Hepatocyte (in vitro differentiated cells): ENCODE measurements at places on chromosomes 6 and 20. TPM values are rescaled to one million over a fixed set of nuclear protein-coding genes. Genes with fewer than 3 reads are reported as not detected.

Gene JPH2
- total RNA-seq: 5.7 and 6.6 TPM in 2 replicates

Gene NHSL1
- total RNA-seq: 58.0 and 58.3 TPM in 2 replicates

Gene CDSN
- 0.20 TPM in 1 of 2 replicates, not detected in the other for total RNA-seq

Gene MTRF1L
- total RNA-seq: 16.7 and 17.4 TPM in 2 replicates

Gene MEP1A
- total RNA-seq: 93.4 and 94.2 TPM in 2 replicates

Gene MMP24
- total RNA-seq: 0.76 and 1.2 TPM in 2 replicates

Gene CST4
- 0.23 and 0.52 TPM in 2 replicates for total RNA-seq

Gene SLC17A3
- total RNA-seq: 0.23 and 0.36 TPM in 2 replicates

Gene MYMX
- total RNA-seq: not detected in 2 replicates

Gene TREML1
- total RNA-seq: not detected in 2 replicates

Gene ZNF311
- total RNA-seq: 0.56 and 1.3 TPM in 2 replicates

Gene LST1
- not detected in 2 replicates for total RNA-seq

Gene PBOV1
- not detected in 2 replicates for total RNA-seq

GRCh38 chr6:130852844-130853554 lies 25.8 kb downstream of the SMLR1 start:
- no peak for DNase-seq
- no peaks in the 10 kb centered on the region for H3K36me3 ChIP-seq
- no peaks in the 10 kb centered on the region for H3K27me3 ChIP-seq
- H3K4me1 ChIP-seq: peaks cover 17% of the 10 kb centered on the region
- H3K27ac ChIP-seq: no peak overlapping the region
- H3K4me3 ChIP-seq: no peak overlapping the region

DNA sequence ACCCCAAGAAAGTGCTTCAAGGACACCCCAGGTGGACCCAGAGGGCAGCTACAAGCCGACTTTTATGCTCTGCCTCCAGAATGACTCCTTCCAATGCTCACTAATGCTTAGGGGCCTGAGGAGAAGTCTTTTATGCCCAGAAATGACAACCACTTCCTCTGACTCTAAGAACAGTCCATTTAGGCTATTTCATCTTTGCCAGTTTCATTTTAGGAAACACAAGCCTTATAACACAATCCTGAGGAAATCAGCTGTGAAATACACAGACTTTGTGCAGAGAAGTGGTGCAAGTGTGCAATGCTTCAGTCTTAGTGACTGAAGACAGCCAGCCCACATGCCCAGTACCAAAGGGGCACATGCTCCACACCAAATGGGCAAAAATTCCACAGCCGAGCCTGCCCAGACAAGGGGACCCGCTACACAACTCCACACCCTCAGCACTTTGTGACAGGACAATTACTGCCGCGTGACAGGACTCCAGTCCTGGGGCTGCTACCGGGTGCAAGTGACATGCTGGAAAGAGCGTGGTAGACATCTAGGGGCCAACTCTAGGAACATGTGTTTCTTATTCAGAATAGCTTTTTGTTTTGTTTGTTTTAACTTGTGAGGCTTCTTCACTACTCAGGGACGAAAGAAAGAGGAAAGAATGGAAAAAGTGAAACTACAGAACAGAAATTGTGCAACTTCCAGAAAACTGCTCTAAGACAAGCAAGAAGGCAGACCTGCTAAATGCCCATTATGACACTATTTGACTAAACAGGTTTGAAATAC lies 28.2 kb upstream of the PLAGL1 start:
- DNase-seq: peak; percentile 23
- H3K27me3 ChIP-seq: no peaks in the 10 kb centered on the region
- H3K36me3 ChIP-seq: no peaks in the 10 kb centered on the region
- peak overlapping the region; percentile 52 for H3K27ac ChIP-seq

- H3K27ac ChIP-seq: no peak overlapping the region
- no peak overlapping the region for H3K4me3 ChIP-seq
- H3K27me3 ChIP-seq: no peaks in the 10 kb centered on the region
- H3K36me3 ChIP-seq: no peaks in the 10 kb centered on the region
- no peak for DNase-seq
These were observed 298.2 kb upstream of the MARCKS start for GRCh38 chr6:113558966-113559365.

GRCh38 chr6:7953753-7954152 lies 43.2 kb upstream of the TXNDC5 start:
- no peak overlapping the region for H3K27ac ChIP-seq
- DNase-seq: no peak
- H3K27me3 ChIP-seq: no peaks in the 10 kb centered on the region
- H3K4me3 ChIP-seq: no peak overlapping the region
- no peaks in the 10 kb centered on the region for H3K4me1 ChIP-seq
- no peaks in the 10 kb centered on the region for H3K36me3 ChIP-seq

- H3K27ac ChIP-seq: peak overlapping the region; percentile 92
- no peaks in the 10 kb centered on the region for H3K36me3 ChIP-seq
- H3K4me1 ChIP-seq: peaks cover 22% of the 10 kb centered on the region
These were observed 31.7 kb upstream of the ASXL1 start for GRCh38 chr20:32326504-32326845.

DNA sequence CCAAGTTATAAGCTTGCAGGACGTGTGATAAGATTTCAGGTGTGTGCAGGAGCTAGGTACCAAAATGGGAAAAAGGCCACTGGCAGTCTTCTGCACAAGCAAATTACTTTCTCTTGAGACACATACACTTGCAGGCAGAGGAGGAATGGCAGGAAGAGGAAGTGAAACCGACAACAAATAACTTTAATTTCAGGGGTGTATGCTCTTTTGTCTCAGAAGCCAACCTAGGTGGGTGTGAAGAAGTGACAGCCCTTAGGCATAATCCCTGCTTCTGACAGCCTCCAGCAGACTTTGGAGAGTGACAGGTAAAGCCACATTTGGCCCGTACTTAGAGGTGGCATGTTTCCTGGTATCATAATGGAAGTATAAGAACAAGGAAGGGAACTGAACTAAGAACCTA lies 118.8 kb upstream of the TRAF3IP2 start:
- H3K36me3 ChIP-seq: no peaks in the 10 kb centered on the region
- no peaks in the 10 kb centered on the region for H3K27me3 ChIP-seq
- H3K4me1 ChIP-seq: peaks cover 5% of the 10 kb centered on the region
- no peak for DNase-seq

GRCh38 chr20:40941133-40941610 lies 87.5 kb upstream of the TOP1 start:
- H3K27me3 ChIP-seq: no peaks in the 10 kb centered on the region
- no peaks in the 10 kb centered on the region for H3K4me1 ChIP-seq
- no peak overlapping the region for H3K4me3 ChIP-seq
- H3K27ac ChIP-seq: no peak overlapping the region
- no peak for DNase-seq

- no peaks in the 10 kb centered on the region for H3K27me3 ChIP-seq
- no peak for DNase-seq
- H3K4me3 ChIP-seq: no peak overlapping the region
- H3K27ac ChIP-seq: no peak overlapping the region
- H3K36me3 ChIP-seq: no peaks in the 10 kb centered on the region
These were observed 59.0 kb upstream of the FAM184A start for GRCh38 chr6:119137194-119138072.

DNA sequence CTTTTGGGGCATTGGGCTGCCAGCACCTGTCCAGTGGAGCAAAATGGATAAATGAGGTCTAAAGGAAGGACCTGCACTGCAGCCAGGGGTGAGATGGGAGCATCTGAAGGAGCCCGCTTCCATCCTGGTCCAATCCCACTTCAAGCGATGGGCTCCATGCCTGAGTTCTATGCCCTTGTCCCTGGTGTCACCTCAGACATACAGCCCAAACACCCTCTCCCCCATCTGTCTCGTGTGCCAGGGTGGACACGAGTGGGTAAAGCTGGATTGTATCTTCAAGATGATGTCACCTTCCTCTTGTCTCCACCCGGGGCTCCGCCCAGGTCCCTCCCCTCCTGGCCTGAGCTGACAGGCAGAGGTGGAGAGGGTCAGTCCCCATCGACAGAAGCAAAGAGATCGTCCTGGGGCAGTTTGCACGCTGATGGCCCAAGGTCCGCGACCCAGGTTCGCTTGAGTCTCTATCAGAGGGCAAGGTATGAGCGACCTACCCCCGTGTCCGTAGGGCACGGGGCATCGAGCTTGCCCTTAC lies 544 bp downstream of the SMIM29 start:
- H3K27ac ChIP-seq: peak overlapping the region; percentile 20
- H3K4me3 ChIP-seq: peak overlapping the region; percentile 14
- H3K27me3 ChIP-seq: no peaks in the 10 kb centered on the region
- DNase-seq: peak; percentile 68
- no peaks in the 10 kb centered on the region for H3K36me3 ChIP-seq
- H3K4me1 ChIP-seq: peaks cover 5% of the 10 kb centered on the region

DNA sequence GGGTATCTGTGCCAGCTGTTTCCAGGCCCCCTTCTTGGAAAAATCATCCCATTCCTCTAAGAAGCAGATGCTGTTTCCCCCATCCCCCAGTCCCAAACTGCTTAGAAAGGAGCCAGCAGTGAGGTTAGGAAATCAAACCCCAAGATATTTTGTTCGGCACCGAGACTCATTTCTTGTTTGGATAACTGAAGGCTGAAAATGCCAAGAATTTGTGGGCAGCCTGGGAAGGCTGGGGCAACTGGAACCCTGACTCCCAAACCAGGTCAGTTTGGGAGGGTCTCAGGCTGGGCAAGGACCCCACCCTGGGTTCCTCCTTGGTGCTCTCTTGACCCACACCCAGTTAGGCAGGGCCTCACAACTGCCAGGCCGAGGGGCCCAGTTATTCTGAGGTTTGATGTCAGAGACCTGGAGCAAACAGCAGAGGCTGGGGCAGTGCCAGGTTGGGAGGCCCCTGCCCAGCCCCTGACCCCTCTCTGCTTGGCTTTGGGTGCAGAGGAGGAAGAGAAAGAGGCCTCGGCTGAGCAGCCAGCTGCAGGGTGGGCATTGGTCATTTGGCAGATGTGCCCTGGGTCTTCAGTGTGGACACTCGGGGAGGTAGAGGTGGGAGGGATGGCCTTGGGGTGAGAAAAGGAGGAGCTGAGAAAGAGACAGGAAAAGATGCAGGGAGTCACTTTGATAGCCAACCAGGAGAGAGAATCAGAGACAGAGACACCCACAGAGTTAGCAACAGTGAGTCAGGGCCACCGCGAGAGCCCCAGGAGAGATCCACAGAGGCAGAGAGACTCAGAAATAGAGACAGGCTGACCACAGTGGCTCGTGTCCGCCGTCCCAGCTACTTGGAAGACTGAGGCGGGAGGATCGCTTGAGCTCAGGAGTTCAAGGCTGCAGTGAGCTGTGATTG lies 5.0 kb downstream of the ANGPT4 start:
- H3K27ac ChIP-seq: no peak overlapping the region
- H3K27me3 ChIP-seq: no peaks in the 10 kb centered on the region
- no peaks in the 10 kb centered on the region for H3K36me3 ChIP-seq
- DNase-seq: no peak

GRCh38 chr6:110558575-110558974 lies 82.2 kb upstream of the SLC22A16 start:
- peaks cover 3% of the 10 kb centered on the region for H3K4me1 ChIP-seq
- H3K36me3 ChIP-seq: no peaks in the 10 kb centered on the region
- DNase-seq: no peak

GRCh38 chr6:155185544-155185943 lies 78.3 kb upstream of the CLDN20 start:
- no peaks in the 10 kb centered on the region for H3K27me3 ChIP-seq
- no peaks in the 10 kb centered on the region for H3K36me3 ChIP-seq
- peaks cover 13% of the 10 kb centered on the region for H3K4me1 ChIP-seq
- DNase-seq: peak; percentile 79
- peak overlapping the region; percentile 83 for H3K27ac ChIP-seq

DNA sequence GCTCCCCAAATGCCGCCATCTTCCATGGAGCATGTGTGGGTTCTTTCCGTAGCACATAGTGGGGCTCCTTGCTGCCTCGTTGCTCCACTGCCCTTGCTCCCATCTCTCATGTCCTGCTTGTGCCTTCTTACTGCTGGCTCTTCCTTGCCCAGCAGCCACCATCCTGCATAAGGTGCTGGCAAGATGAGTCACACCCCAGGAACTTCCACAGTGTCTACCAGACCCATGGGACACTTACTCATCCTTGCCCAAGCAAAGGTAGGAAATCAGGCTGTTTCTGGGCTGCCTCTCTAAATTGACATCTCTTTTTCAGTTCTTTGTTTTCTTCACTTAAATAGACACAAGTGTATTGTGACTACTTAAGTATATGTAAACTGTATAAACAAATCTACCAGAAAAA lies 39.4 kb upstream of the RGS17 start:
- H3K4me3 ChIP-seq: no peak overlapping the region
- no peaks in the 10 kb centered on the region for H3K4me1 ChIP-seq
- DNase-seq: no peak
- H3K27me3 ChIP-seq: no peaks in the 10 kb centered on the region
- no peak overlapping the region for H3K27ac ChIP-seq

- no peak for DNase-seq
- H3K36me3 ChIP-seq: no peaks in the 10 kb centered on the region
- no peaks in the 10 kb centered on the region for H3K27me3 ChIP-seq
- H3K4me3 ChIP-seq: no peak overlapping the region
- no peak overlapping the region for H3K27ac ChIP-seq
These were observed 266.3 kb downstream of the EPM2A start for GRCh38 chr6:145469021-145469420.

DNA sequence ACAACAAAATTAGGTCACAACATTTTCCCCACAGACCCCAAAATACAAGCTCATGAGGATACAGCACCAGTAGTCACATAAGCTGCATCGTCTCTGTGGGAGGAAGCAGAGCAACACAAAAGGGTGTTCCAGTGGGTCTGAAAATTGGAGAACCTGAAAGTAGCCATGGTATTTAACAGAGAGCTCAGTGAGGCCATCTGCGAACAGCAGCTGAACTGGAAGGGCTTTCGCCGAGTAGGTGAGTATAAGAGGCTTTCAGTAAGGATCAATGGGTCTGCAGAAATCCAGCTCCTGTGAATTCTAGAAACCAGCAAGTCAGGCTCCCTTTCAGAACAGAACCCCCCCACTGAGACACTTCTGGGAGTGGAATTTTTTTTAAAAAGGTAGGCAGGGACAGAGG lies 120.0 kb upstream of the RREB1 start:
- H3K4me3 ChIP-seq: no peak overlapping the region
- no peaks in the 10 kb centered on the region for H3K36me3 ChIP-seq
- no peaks in the 10 kb centered on the region for H3K27me3 ChIP-seq
- H3K4me1 ChIP-seq: peaks cover 6% of the 10 kb centered on the region
- no peak for DNase-seq
- no peak overlapping the region for H3K27ac ChIP-seq

GRCh38 chr20:22924949-22925612 lies 110.0 kb upstream of the SSTR4 start:
- no peak for DNase-seq
- no peaks in the 10 kb centered on the region for H3K36me3 ChIP-seq
- H3K27me3 ChIP-seq: no peaks in the 10 kb centered on the region
- peaks cover 20% of the 10 kb centered on the region for H3K4me1 ChIP-seq
- H3K4me3 ChIP-seq: no peak overlapping the region
- no peak overlapping the region for H3K27ac ChIP-seq

GRCh38 chr20:61053487-61053886 lies 198.6 kb upstream of the CDH4 start:
- H3K27me3 ChIP-seq: no peaks in the 10 kb centered on the region
- no peak overlapping the region for H3K27ac ChIP-seq
- no peaks in the 10 kb centered on the region for H3K36me3 ChIP-seq
- no peak overlapping the region for H3K4me3 ChIP-seq
- DNase-seq: no peak

- no peak overlapping the region for H3K27ac ChIP-seq
- H3K4me3 ChIP-seq: no peak overlapping the region
- peak; percentile 65 for DNase-seq
- H3K27me3 ChIP-seq: no peaks in the 10 kb centered on the region
- peaks cover 22% of the 10 kb centered on the region for H3K4me1 ChIP-seq
These were observed 6.2 kb downstream of the COL9A3 start for GRCh38 chr20:62822788-62823651.

GRCh38 chr6:157274471-157275226 lies 48.7 kb downstream of the TMEM242 start:
- H3K4me1 ChIP-seq: peaks cover 21% of the 10 kb centered on the region
- peak overlapping the region; percentile 81 for H3K4me3 ChIP-seq
- peak overlapping the region; percentile 94 for H3K27ac ChIP-seq
- peak; percentile 92 for DNase-seq

GRCh38 chr6:108502832-108503231 lies 57.9 kb upstream of the FOXO3 start:
- H3K36me3 ChIP-seq: no peaks in the 10 kb centered on the region
- H3K27ac ChIP-seq: no peak overlapping the region
- H3K4me1 ChIP-seq: no peaks in the 10 kb centered on the region
- H3K4me3 ChIP-seq: no peak overlapping the region
- no peaks in the 10 kb centered on the region for H3K27me3 ChIP-seq
